Activated CD4-positive, alpha-beta T cell treated with anti-CD3 and anti-CD28 coated beads, Interleukin-10, Interleukin-2, amounts not matched to agents 100 ng/mL and 50 ng/mL, durations not matched to agents 16 hours and 8 hours (primary cell): ENCODE measurements at places on chromosomes 6 and 20.

- no peak for DNase-seq
These were observed 9.8 kb downstream of the LYRM4 start for GRCh38 chr6:5250911-5251310.

- DNase-seq = no peak
These were observed 9.5 kb downstream of the RPL10A start for GRCh38 chr6:35477551-35478179.

DNA sequence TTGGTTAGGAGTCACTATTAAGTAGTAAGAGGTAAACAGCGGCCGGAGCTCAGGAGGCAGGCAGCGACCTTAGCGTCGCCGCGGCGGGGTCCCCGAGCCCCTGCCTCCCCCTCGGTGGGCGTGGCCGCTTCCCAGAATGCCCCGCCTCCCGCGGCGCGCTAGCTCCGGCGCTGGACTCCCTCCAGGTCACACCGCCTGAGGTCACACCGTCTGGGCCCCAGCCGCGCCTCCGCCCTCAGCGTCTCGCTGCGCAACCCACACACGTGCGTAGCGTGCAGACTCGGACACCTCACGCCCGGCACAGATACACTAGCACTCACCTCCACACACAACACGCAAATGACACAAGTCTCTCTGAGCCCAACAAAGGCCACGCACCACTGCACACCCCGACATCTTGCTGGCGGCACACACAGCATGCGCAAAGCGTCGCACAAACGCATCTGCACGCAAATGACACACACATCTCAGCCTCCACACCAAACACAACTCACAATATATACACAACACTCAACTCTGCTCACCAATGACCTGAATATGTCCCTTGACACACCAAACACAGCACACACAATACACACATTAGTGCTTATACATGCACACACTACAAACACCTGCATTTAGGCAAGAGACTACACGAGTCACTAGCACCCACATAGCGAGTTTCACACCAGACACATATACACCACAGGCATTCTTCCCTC lies 17.6 kb upstream of the CDKN1A start:
- no peak for DNase-seq

GRCh38 chr20:9516234-9516871 lies 2.0 kb downstream of the LAMP5 start:
- no peak for DNase-seq

DNA sequence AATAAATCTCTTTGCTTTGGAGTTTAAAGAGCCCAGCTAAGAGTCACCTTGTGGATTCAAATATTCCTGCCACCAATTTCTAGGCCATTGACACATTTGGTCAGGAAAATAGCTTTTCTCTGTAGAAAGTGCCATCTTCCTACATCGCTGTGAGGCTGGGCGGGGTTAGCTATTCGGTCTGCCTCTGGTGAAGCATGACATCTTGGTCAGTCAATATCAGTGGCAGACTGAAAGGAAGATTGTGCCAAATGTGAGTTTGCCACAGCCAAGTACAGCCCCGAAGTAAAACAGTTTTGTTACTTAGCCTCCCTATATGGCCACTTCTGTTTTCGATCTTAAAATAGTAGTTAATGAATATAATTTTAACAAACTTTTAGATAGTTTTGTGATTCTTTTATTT lies 65.5 kb upstream of the FABP7 start:
- DNase-seq = no peak

GRCh38 chr20:13262671-13263360 lies 41.7 kb downstream of the ISM1 start:
- DNase-seq = no peak

DNA sequence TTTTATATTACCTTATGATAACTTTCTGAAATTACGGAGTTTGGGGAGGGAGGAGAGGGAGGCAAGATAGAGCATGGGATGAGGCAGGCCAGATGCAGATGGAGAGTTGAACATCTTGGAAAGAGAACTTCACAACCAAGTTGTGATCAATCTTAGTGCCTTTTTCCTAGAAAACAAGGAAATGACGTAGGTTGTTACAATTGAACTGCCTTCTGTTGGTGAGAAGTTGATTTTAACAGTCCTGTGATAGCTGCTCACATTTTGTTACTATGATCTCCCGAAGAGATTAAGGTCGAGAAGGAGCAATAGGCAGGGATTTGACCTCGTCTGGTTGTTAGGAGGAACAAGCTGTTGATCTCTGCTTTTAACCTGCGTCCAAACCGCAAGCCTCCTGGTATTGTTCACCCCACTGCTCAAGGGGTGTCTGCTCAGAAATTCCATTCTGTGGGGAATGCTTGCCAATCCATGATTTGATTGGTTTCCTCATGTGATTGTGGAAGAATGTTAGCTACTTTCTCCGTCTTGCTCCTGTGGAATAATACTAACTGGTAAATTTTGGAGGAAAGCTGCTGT lies 35.1 kb downstream of the TIAM2 start:
- no peak for DNase-seq

DNA sequence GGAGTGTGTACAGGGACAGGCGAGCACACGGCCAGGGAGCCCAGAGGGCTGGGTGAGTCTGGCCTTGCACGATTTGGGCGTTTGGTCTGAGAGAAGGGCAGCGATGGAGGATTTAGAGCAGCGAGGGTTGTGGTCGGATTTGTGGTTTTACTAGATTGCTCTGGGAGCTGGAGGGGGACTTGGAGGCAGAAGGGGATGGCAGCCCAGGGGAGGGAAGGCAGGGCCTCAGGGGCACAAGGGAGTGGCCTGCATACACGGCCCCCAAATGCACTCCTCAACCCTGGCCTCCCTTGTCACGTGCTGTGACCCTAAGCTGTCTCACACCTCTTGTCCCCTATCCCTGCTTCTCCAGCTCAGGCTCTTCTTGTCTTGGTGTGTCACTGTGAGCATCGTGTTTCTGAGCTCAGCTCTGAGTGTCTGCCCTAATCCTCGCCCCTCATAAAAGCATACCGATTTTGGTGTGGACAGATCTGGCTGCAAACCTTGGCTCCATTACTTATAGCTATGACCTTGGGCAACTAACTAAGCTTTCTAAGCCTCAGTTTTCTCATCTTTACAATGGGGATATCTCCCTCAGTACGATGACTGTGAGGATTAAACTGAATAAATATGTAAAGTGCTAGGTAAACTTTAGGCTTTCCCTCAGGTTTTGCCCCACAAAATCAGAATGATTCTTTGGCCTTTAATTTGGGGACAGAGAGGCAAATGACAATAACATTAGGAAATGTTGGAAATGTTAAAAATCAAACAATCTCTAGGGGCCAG lies 120.1 kb upstream of the ARMC2 start:
- no peak for DNase-seq

DNA sequence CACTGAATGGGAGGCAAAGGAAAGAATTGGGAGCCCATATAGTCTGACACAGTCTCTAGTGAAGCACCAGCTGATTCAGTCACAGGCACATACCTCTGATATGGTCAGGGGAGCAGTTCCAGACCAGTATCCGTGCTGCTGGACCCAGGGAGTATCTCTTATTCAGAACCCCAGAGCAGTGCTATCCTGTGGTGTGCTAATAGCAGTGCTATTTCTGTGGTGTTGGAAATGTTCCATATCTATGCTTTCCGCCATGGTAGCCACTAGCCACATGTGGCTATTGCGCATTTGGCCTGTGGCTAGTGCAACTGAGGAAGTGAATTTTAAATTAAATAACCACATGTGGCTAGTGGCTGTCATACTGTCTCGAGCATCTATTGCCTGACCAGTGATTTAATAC lies 11.0 kb downstream of the SCUBE3 start:
- no peak for DNase-seq

DNA sequence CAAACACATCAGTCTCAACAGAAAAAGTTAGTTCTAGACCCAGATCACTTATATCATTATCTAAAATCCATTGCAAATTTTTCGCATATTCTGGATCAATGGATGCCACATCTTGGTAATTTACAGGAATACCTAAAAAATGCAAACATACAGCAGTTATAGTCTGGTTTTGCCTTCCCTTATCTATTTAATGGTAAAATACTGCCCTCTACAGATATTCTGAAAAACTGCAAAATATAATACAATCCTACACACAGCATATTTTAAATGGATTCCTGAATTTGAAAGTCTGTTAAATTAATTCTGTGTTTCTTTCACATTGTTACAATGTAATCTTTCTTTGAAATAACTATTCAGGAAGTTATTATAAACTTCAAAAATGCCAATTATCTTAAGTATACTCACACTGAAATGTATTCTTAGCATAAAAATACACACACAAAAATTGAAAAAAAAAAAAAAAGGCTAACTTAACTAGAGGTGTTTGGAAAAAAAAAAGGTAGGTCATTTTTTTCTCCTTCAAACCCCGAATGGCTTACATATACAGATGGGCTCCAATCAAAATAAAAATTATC lies 88.4 kb downstream of the HACE1 start:
- DNase-seq = peak; percentile 32

DNA sequence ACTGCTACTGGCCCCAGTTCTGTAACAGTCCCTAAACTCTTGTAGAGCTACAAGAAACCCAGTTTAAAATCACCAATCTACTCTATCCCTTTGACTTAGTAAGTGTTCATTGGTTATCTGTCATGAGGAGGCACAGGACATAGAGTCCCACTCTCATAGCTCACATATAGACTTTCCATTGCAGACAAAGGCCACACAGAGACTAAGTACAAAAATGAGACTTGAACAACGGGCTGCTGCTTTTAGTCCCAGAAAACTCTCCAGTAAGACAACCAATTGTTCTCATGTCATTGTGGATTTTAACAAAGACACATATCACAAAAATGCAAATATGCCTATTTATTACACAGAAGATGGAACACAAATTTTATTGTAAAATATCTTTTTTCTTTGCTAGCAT lies 197.4 kb downstream of the PTPRK start:
- no peak for DNase-seq

- DNase-seq = no peak
These were observed 223.7 kb downstream of the GMDS start for GRCh38 chr6:2021713-2022125.

DNA sequence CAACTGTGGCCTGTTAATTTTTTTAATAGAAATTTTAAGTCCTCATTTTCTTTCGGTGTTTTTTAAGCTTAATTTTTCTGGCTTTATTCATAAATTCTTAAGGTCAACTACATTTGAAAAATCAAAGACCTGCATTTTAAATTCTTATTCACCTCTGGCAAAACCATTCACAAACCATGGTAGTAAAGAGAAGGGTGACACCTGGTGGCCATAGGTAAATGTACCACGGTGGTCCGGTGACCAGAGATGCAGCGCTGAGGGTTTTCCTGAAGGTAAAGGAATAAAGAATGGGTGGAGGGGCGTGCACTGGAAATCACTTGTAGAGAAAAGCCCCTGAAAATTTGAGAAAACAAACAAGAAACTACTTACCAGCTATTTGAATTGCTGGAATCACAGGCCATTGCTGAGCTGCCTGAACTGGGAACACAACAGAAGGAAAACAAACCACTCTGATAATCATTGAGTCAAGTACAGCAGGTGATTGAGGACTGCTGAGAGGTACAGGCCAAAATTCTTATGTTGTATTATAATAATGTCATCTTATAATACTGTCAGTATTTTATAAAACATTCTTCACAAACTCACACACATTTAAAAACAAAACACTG lies 10.1 kb downstream of the HFE start:
- peak; percentile 71 for DNase-seq

- DNase-seq = no peak
These were observed 28.7 kb downstream of the TXNDC5 start for GRCh38 chr6:7881765-7882500.

GRCh38 chr6:43996618-43997344 lies 130.5 kb downstream of the MRPL14 start:
- no peak for DNase-seq

GRCh38 chr6:53301801-53302537 lies 46.8 kb downstream of the ELOVL5 start:
- DNase-seq = peak; percentile 37

DNA sequence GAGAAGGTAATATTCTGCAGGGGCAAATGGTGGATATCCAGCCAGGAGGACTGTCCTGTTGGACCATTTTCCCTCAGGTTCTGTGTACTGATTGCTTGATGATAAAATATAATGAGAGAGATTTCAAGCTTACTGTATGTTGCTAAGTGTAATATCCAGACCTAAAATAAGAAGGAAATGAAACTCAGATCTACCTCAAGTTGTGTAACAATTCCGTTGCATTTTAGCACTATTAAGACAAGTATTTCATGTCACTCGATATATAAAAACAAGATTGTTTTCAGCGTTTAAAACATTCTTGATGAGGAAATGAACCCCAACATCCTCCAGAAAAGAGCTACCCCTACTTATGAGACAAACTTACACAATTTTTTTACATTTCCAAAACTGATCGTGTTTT lies 57.2 kb downstream of the RGS17 start:
- no peak for DNase-seq

GRCh38 chr20:40703975-40704530 lies 15.0 kb upstream of the MAFB start:
- DNase-seq = no peak

DNA sequence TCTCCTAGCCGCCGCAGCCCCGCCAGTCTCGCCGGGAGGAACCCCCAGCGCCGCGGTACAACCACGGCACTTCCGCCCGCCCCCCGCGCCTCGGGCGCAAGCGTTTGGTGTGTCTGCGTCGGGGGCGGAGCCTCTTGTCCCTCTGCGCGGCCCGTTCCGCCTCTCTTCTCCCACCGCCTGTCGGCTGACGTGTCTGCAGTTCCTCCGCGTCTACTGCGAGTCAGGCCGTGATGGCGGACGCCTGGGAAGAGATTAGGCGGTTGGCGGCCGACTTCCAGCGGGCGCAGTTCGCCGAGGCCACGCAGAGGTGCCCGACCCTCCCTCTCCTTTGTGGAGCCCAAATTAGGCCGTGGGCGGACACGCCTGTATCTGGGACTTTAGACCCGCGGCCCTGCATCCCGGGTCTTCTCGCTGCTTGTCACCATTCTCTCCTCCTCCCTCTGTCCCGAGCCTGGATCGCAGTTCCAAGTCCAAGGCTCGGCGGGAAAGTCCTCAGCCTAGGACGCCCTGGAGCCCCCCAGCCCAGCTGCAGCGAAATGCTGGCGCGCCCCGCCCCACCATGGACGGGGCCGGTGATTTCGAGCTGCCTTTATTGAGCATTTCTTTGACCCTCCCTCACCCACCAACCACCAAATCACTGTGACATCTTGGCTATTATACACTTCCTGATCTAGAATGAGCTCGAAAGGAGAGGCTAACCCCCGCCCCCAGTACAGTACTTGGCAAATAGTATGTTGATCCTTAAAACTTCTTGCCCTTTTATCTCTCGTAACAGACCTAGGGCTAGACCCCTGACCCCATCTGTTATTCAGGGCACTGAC lies at the start of gene UFL1:
UFL1 (plus strand) TSS at position 163 of the 821 bp plus-strand sequence; CDS start at position 231, 68 bp downstream.
- peak; percentile 96 for DNase-seq

- no peak for DNase-seq
These were observed 401.8 kb downstream of the PREX1 start for GRCh38 chr20:48425817-48426612.

GRCh38 chr6:88872962-88873361 lies 90.5 kb downstream of the RNGTT start:
- DNase-seq = no peak

GRCh38 chr20:59013959-59014608 lies 5.1 kb upstream of the TUBB1 start:
- DNase-seq = peak; percentile 13

- DNase-seq = no peak
These were observed 14.9 kb downstream of the CRISP2 start for GRCh38 chr6:49698478-49698877.

GRCh38 chr6:11589261-11589660 lies 51.7 kb downstream of the TMEM170B start:
- no peak for DNase-seq

GRCh38 chr6:27332692-27333641 lies 20.9 kb upstream of the POM121L2 start:
- DNase-seq = peak; percentile 81

- DNase-seq = no peak
These were observed 52.8 kb downstream of the FOXC1 start for GRCh38 chr6:1662534-1662933.

- DNase-seq = no peak
These were observed 195.9 kb downstream of the SASH1 start for GRCh38 chr6:148538261-148539190.
